ENCODE measurements at places on chromosomes 3 and 15. TPM values are rescaled to one million over a fixed set of nuclear protein-coding genes. Genes with fewer than 3 reads are reported as not detected.

- H3K27ac ChIP-seq, result no peak overlapping the region
- peaks cover 12% of the 10 kb centered on the region for H3K4me1 ChIP-seq
- no peaks in the 10 kb centered on the region for H3K36me3 ChIP-seq
- no peak overlapping the region for H3K4me3 ChIP-seq
Measured at GRCh38 chr15:58313304-58313703, 118.5 kb upstream of the LIPC start.

The ISL2 gene
- polyA plus RNA-seq, result 6.3 TPM

The PEX11A gene
- polyA plus RNA-seq, result 10.2 TPM

The MUC13 gene
- polyA plus RNA-seq, result 1.2 TPM

DNA sequence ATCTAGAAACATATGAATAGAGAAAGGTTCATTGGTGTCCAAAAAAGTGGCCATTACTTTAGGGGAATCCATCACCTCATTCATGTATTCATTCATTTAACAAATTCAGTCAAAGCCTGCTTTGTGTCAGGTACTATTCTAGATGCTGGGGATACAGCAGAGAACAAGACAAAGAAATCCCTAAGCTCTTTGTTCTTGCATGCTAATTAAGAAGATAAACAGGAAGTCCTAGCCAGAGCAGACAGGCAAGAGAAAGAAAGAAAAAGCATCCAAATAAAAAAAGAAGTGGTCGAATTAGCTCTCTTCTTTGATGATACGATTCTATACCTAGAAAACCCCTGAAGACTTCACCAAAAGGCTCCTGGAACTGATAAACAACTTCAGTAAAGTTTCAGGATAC, 12.4 kb upstream of the ZMAT3 start:
- no peak overlapping the region for H3K27ac ChIP-seq
- no peak for DNase-seq
- H3K27me3 ChIP-seq, result 0 out of 3 replicates have a peak, but pooled peaks cover 6% of the 10 kb centered on the region
- no peak overlapping the region for H3K4me3 ChIP-seq
- no peaks in the 10 kb centered on the region for H3K36me3 ChIP-seq
- H3K4me1 ChIP-seq, result no peaks in the 10 kb centered on the region

DNA sequence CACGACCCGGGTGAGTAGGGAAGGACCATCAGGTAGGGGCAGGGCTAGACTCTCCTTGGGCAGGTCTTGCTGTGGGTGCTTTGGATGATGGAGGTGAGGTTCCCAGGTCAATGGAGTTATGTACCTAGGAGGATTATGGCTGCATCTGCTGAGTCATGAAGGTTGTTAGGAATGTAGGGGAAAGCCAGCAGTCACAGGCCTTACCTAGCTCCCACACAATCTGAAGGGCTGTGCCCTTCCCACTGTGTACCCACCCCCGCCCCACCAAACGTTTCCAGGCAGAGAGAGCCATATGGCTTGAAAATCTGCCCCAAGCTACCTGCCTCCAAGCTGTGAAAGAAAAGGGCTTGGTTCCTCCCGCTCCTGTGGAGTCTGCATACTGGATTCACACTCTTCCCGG, 573.4 kb upstream of the DPPA4 start:
- no peak overlapping the region for H3K4me3 ChIP-seq
- H3K27ac ChIP-seq, result no peak overlapping the region
- H3K4me1 ChIP-seq, result no peaks in the 10 kb centered on the region
- no peak for DNase-seq

The EOMES gene
- 0.10 TPM for polyA plus RNA-seq

The ERICH6 gene
- not detected for polyA plus RNA-seq

The SLC27A2 gene
- polyA plus RNA-seq, result 14.6 TPM

- H3K27me3 ChIP-seq, result no peaks in the 10 kb centered on the region
- H3K27ac ChIP-seq, result peak overlapping the region; percentile 94
- peak overlapping the region; percentile 83 for H3K4me3 ChIP-seq
- peaks cover 39% of the 10 kb centered on the region for H3K4me1 ChIP-seq
- no peaks in the 10 kb centered on the region for H3K36me3 ChIP-seq
- DNase-seq, result peak; percentile 38
Measured at GRCh38 chr15:40594429-40594836, 384 bp downstream of the KNL1 start.

DNA sequence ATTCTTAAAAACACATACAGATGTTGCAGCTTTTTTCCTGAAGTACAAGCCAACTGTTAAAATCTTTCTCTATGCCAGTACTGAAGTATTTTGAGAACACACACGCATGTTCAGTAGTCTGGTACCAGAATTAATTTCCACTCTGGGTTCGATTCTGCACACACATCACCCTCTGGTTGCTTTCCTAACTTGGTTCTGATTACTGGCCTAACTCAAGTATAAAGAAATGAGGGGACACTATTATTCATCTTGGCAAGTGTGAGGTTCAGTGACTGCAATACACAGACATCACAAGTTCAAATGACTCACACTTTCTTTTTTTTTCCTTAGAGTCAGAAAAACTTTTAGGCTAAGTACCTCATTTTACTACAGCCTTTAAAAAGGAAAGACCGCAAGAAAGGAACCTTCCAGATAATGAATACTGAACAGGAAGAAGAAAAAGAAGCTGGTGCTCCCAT, 37.4 kb upstream of the LDHAL6B start:
- no peaks in the 10 kb centered on the region for H3K27me3 ChIP-seq
- no peak for DNase-seq
- no peak overlapping the region for H3K27ac ChIP-seq
- H3K36me3 ChIP-seq, result peaks cover 9% of the 10 kb centered on the region
- peaks cover 52% of the 10 kb centered on the region for H3K4me1 ChIP-seq

- H3K27me3 ChIP-seq, result no peaks in the 10 kb centered on the region
- no peak overlapping the region for H3K27ac ChIP-seq
- H3K36me3 ChIP-seq, result no peaks in the 10 kb centered on the region
- H3K4me1 ChIP-seq, result no peaks in the 10 kb centered on the region
Measured at GRCh38 chr3:160830796-160831195, 74.8 kb downstream of the PPM1L start.
